ENCODE measurements at places on chromosomes 13 and 19.

GRCh38 chr19:45451131-45451849 is 16.5 kb upstream of the FOSB start:
- DNase-seq, result no peak

GRCh38 chr13:27001705-27002104 is 169.9 kb downstream of the USP12 start:
- no peak for DNase-seq

GRCh38 chr13:39496506-39496905 is 106.5 kb downstream of the LHFPL6 start:
- DNase-seq, result no peak

GRCh38 chr13:94239135-94239534 is 240.3 kb downstream of the DCT start:
- DNase-seq, result no peak

Data from astrocyte of the cerebellum (primary cell).